H9 (cell line): ENCODE measurements at places on chromosomes 3 and 15.

DNA sequence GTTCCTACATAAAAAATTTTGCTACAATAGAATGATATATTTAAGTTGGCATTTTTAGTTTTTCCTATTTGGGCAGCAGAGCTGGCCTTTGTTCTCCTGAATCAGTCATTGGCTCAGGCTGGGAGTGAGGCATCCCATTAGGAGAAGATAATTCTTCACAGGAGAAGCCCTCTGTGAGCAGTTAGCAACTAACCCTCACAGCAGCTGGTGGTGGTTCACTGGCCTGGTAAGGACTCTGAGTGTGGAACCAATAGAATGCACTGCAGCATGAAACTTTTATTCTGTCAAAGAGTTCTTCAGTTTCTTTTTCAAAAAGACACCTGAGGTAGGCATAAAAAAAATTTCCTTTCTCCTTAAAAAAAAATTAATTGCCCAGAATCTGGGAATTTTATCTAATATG lies 562.6 kb downstream of the ZNF385D start:
- no peak overlapping the region for H3K27ac ChIP-seq
- H3K36me3 ChIP-seq: no peaks in the 10 kb centered on the region
- H3K4me1 ChIP-seq: no peaks in the 10 kb centered on the region
- no peak overlapping the region for H3K4me3 ChIP-seq
- no peak for DNase-seq
- no peaks in the 10 kb centered on the region for H3K27me3 ChIP-seq

DNA sequence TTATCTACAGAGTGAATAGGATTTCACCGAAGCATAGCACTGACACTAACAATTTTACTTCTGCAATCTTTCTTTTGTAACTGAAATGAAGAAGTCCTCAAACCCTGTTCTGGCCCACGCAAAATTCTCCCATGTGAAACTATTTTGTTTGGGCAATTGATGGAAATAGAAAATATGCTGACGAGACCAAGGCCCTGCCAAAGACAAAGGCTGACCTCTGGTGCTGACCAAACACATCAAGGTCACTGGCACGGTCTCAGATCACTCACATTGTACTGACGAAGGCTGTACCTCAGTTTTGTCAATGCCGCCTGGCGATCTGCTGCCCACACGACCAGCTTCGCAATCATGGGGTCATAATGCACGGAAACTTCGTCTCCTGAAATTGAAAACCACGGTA lies 58.4 kb upstream of the DCUN1D1 start:
- no peak for DNase-seq
- H3K27me3 ChIP-seq: no peaks in the 10 kb centered on the region
- no peaks in the 10 kb centered on the region for H3K4me1 ChIP-seq
- H3K4me3 ChIP-seq: no peak overlapping the region
- H3K36me3 ChIP-seq: peaks cover 16% of the 10 kb centered on the region; the same call in 2 of the 3 replicates

- H3K27me3 ChIP-seq: no peaks in the 10 kb centered on the region
- H3K4me3 ChIP-seq: no peak overlapping the region
- no peak for DNase-seq
- no peak overlapping the region for H3K27ac ChIP-seq
- no peaks in the 10 kb centered on the region for H3K36me3 ChIP-seq
These were observed 20.8 kb upstream of the ALAS1 start for GRCh38 chr3:52176951-52177700.

- no peaks in the 10 kb centered on the region for H3K4me1 ChIP-seq
- H3K4me3 ChIP-seq: no peak overlapping the region
- no peak for DNase-seq
- no peak overlapping the region for H3K27ac ChIP-seq
These were observed 193.6 kb downstream of the UACA start for GRCh38 chr15:70569714-70570231.

- H3K27ac ChIP-seq: no peak overlapping the region
- no peak for DNase-seq
- H3K4me3 ChIP-seq: no peak overlapping the region
- H3K36me3 ChIP-seq: peaks cover 28% of the 10 kb centered on the region; the same call in 2 of the 3 replicates
These were observed 41.3 kb downstream of the ETV5 start for GRCh38 chr3:186067360-186068242.

DNA sequence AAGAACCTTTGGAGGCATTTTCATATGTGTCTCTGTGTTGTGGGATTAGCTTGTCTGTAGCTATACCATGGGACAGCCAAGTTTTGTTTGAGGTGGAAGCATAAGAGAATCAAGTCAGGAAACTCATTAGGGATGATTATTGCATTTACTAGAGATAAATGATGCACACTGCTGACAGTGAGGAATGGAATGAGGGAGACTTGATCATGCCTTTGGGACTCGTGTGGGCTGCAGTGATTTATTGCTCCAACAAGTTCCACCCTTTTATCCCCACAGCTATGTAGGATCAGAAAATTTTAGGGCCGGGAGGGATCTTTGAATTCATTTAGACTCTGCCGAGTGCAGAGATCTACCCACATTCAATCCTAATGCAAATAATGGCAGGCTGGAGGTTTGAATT lies 16.3 kb downstream of the ZNF385D start:
- no peak overlapping the region for H3K27ac ChIP-seq
- H3K36me3 ChIP-seq: no peaks in the 10 kb centered on the region; the same call in 2 of the 3 replicates
- DNase-seq: no peak
- H3K4me3 ChIP-seq: no peak overlapping the region
- H3K27me3 ChIP-seq: no peaks in the 10 kb centered on the region
- H3K4me1 ChIP-seq: no peaks in the 10 kb centered on the region; the same call in 1 of the 2 replicates

GRCh38 chr3:138440596-138440995 lies 6.2 kb downstream of the ESYT3 start:
- H3K4me1 ChIP-seq: no peaks in the 10 kb centered on the region
- no peaks in the 10 kb centered on the region for H3K36me3 ChIP-seq
- DNase-seq: no peak

- H3K4me1 ChIP-seq: no peaks in the 10 kb centered on the region; the same call in 1 of the 2 replicates
- no peak overlapping the region for H3K4me3 ChIP-seq
- DNase-seq: no peak
- no peaks in the 10 kb centered on the region for H3K27me3 ChIP-seq
These were observed 39.9 kb downstream of the PPCDC start for GRCh38 chr15:75063338-75063737.

DNA sequence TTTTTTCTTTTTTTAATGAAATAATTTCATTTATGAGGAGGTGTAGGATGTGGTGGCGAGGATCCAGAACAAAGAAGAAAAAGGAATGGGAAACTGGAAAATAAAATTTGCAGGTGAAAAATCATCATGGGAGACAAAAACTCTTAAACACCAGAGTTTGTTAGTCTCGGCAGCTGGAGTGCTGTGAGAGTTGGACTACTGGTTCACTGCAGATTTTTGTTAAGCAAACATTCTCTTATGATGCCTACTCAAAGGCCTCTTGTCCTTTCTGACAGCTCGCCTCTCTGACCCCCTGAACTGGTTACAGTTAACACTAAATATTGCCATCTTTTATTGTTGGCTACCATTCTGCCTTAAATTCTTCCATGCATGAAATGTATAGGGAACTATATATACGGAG lies 152.4 kb upstream of the DPH6 start:
- H3K4me1 ChIP-seq: peaks cover 5% of the 10 kb centered on the region; the same call in 1 of the 2 replicates
- H3K27ac ChIP-seq: no peak overlapping the region
- DNase-seq: no peak
- H3K36me3 ChIP-seq: no peaks in the 10 kb centered on the region

- H3K4me3 ChIP-seq: no peak overlapping the region
- no peaks in the 10 kb centered on the region for H3K27me3 ChIP-seq
- no peak overlapping the region for H3K27ac ChIP-seq
- no peaks in the 10 kb centered on the region for H3K4me1 ChIP-seq
- peak; percentile 75 for DNase-seq
These were observed 19.5 kb downstream of the DUSP7 start for GRCh38 chr3:52036829-52037228.

- no peak for DNase-seq
- peaks cover 9% of the 10 kb centered on the region for H3K36me3 ChIP-seq
- no peaks in the 10 kb centered on the region for H3K27me3 ChIP-seq
- H3K27ac ChIP-seq: no peak overlapping the region
These were observed 555.5 kb upstream of the TBL1XR1 start for GRCh38 chr3:177752831-177753230.

- H3K4me1 ChIP-seq: no peaks in the 10 kb centered on the region
- DNase-seq: no peak
- H3K4me3 ChIP-seq: no peak overlapping the region
- H3K36me3 ChIP-seq: peaks cover 86% of the 10 kb centered on the region
- H3K27me3 ChIP-seq: no peaks in the 10 kb centered on the region
These were observed 32.1 kb downstream of the BUB1B start for GRCh38 chr15:40192942-40193341.

GRCh38 chr3:184289426-184289938 lies 9.6 kb upstream of the PSMD2 start:
- no peaks in the 10 kb centered on the region for H3K4me1 ChIP-seq
- H3K27ac ChIP-seq: no peak overlapping the region
- H3K36me3 ChIP-seq: no peaks in the 10 kb centered on the region
- peak; percentile 86 for DNase-seq
- no peak overlapping the region for H3K4me3 ChIP-seq

GRCh38 chr3:66428733-66429132 lies 72.1 kb downstream of the LRIG1 start:
- peaks cover 23% of the 10 kb centered on the region for H3K4me1 ChIP-seq
- DNase-seq: no peak
- no peaks in the 10 kb centered on the region for H3K27me3 ChIP-seq
- H3K4me3 ChIP-seq: no peak overlapping the region
- H3K27ac ChIP-seq: no peak overlapping the region

- no peak overlapping the region for H3K4me3 ChIP-seq
- no peaks in the 10 kb centered on the region for H3K27me3 ChIP-seq
- no peaks in the 10 kb centered on the region for H3K4me1 ChIP-seq
- no peak overlapping the region for H3K27ac ChIP-seq
- DNase-seq: no peak
These were observed 193.9 kb downstream of the ZNF621 start for GRCh38 chr3:40718681-40719080.

DNA sequence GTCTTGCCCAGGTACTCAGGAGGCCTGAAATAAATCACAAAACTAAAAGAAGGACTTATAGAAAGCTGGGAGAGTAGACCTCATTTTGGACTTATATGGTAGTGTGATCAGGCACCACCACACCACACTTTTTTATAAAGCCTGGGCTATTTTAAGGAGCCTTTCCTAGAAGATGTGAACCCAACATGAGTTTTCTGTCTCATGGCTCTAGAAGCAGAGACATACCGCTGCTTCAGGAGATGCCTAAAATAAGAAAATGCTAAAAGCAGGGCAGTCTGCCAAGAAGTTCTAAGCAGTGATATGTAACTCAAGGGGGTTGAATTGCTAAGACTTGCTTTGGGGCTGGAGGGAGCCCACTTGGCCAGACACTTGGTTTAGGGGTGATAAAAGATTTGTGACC lies 49.6 kb downstream of the SUMF1 start:
- no peak overlapping the region for H3K4me3 ChIP-seq
- H3K27ac ChIP-seq: no peak overlapping the region
- H3K36me3 ChIP-seq: no peaks in the 10 kb centered on the region

DNA sequence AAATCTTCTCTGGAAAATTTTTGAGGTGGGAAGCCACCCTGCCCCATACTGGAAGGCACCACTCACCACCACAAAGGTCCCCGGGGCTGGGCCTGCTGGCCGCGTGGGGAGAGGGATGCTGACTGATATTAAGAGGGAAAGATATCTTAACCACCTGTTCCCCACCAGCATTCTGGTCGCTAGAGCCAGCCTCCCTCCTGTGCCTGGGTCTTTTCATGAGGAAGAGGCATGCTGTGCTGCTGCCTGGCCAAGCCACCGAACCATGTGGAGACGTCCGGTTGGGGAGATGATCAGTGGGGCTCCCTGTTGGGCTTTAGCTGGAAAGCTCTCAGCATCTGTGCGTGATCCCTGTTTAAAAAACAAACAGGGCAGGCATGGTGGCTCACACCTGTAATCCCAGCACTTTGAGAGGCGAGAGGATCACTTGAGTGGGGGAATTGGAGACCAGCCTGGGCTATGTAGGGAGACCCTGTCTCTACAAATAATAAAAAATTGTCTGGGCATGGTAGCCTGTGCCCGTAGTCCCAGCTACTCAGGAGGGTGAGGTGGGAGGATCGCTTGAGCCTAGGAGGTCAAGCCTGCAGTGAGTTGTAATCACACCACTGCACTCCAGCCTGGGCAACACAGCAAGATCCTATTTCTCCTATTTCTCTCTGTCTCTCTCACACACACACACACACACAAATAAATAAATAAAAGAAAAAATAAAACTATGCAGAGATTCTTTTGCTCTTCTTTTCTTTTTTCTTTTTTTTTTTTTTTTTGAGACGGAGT lies 1.0 kb downstream of the KLHL18 start:
- H3K27me3 ChIP-seq: no peaks in the 10 kb centered on the region
- no peak overlapping the region for H3K27ac ChIP-seq
- DNase-seq: peak; percentile 62
- H3K4me1 ChIP-seq: no peaks in the 10 kb centered on the region
- peaks cover 13% of the 10 kb centered on the region for H3K36me3 ChIP-seq

DNA sequence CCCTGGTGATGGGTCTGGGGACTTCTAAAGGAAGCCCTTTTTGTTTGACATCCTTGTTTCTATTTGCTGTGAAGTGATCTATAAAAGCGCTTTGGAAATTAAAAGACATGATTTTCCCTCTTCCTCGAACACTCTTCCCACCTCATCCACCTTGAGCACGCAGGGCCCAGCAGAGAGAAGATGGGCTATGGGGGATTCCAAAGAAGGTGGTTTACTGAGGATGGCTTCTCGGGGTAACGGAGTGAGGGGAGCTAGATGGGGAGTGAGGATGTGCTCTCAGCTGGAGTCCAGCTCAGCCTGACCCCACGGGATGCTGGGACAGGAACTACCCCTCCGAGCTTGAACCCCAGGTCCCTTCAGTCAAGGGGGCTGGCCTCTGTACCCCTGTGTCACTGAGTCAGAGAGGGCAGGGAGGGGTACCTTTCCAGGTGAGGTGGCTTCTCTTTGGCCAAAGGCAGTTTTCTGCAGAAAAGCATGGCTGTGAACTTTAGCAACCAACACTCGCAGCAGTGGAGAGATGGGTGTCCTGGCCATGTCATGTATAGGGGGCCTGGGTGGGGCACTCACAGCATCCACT lies 180.7 kb upstream of the SMAD3 start:
- no peaks in the 10 kb centered on the region; the same call in 1 of the 2 replicates for H3K4me1 ChIP-seq
- H3K27me3 ChIP-seq: no peaks in the 10 kb centered on the region
- peaks cover 2% of the 10 kb centered on the region; the same call in 1 of the 2 replicates for H3K36me3 ChIP-seq
- DNase-seq: no peak
- H3K4me3 ChIP-seq: no peak overlapping the region
- no peak overlapping the region for H3K27ac ChIP-seq

GRCh38 chr3:187804745-187805121 lies 59.5 kb upstream of the BCL6 start:
- no peak for DNase-seq
- H3K36me3 ChIP-seq: no peaks in the 10 kb centered on the region
- peaks cover 4% of the 10 kb centered on the region; the same call in 1 of the 2 replicates for H3K4me1 ChIP-seq
- no peak overlapping the region for H3K4me3 ChIP-seq

DNA sequence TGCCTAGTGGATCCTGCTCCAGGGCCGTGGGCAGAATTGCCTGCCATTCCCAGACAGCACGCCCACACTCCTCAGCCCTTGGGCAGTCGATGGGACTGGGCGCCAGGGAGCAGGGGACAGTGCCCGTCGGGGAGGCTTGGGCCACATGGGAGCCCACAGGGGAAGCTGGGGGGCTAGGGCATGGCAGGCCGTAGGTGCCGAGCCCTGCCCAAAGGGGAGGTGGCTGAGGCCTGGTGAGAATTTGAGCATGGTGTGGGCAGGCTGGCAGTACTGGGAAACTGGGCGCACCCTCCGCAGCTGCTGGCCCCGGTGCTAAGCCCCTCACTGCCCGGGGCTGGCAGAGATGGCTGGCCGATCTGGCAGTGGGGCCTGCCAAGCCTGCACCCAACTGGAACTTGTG lies 1225.9 kb upstream of the EPHA6 start:
- H3K27me3 ChIP-seq: no peaks in the 10 kb centered on the region
- H3K4me1 ChIP-seq: no peaks in the 10 kb centered on the region
- peaks cover 15% of the 10 kb centered on the region; the same call in 1 of the 2 replicates for H3K36me3 ChIP-seq
- DNase-seq: no peak

- no peak overlapping the region for H3K4me3 ChIP-seq
- peaks cover 17% of the 10 kb centered on the region for H3K36me3 ChIP-seq
- no peak overlapping the region for H3K27ac ChIP-seq
These were observed 115.8 kb downstream of the FBXL22 start for GRCh38 chr15:63712828-63713520.
